Muscle of back (tissue), 13 donors: ENCODE measurements at places on chromosomes 11 and 22.

GRCh38 chr11:119742263-119742861 lies 13.4 kb upstream of the NECTIN1 start:
- peak; percentile 47 for DNase-seq

GRCh38 chr22:24601217-24602104 lies 1.5 kb upstream of the GGT1 start:
- no peak for DNase-seq

- DNase-seq = no peak
Measured at GRCh38 chr11:84775503-84775902, 851.6 kb downstream of the DLG2 start.

GRCh38 chr11:125956391-125957134 lies 10.7 kb downstream of the VSIG10L2 start:
- DNase-seq = peak; percentile 48

DNA sequence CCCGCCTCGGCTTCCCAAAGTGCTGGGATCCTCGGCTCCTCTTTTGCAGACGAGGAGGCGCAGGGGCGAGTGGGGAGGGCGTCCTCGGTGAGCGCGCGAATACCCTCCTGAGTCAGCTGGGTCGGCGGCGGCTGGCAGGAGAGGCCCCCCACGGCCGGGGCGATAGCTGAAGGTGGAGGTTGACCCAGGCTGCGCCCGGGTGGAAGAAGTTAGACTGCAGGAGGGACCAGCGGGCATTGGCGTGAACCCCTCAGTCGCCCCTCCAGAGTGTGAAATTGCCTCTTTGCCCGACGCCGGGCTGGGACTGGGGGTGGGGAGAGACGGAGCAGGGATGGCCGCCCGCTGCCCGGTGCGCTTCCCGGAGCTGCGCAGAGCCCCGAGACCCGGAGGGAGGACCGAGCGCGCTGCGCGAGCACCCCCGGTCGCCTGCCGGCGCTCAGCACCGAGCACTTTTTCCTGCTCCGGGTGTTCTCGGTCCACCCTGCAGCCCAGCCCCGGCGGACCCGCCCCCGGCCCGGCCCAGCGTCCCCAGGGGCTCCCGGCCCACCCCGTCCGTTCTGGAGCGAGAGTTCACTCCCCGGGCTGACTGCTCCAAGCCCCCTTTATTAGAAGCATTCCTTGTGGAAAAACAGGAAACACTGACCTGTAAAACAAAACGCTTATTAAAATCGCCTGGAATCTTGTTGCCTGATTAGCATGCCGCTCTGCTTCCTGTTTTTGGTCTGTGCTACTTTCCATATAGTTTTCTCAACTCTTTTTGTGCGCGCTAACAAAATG lies 13.7 kb upstream of the CPT1A start:
- peak; percentile 75 for DNase-seq

GRCh38 chr11:77442394-77443053 lies 31.4 kb downstream of the PAK1 start:
- DNase-seq = no peak

- no peak for DNase-seq
Measured at GRCh38 chr11:129739339-129739738, 76.3 kb upstream of the TMEM45B start.

GRCh38 chr22:32411402-32411801 lies 645 bp downstream of the RTCB start:
- no peak for DNase-seq

GRCh38 chr22:35464399-35464798 lies 64.5 kb downstream of the MCM5 start:
- DNase-seq = no peak

GRCh38 chr11:359181-359714 lies 10.1 kb upstream of the B4GALNT4 start:
- no peak for DNase-seq

- no peak for DNase-seq
Measured at GRCh38 chr11:57306940-57307565, 17.7 kb downstream of the TNKS1BP1 start.
